ENCODE measurements at places on chromosomes 5 and 9.

GRCh38 chr5:131171276-131171810 lies 599 bp downstream of the LYRM7 start:
- no peak for DNase-seq

GRCh38 chr9:135343837-135344522 lies 135.6 kb upstream of the PPP1R26 start:
- no peak for DNase-seq

DNA sequence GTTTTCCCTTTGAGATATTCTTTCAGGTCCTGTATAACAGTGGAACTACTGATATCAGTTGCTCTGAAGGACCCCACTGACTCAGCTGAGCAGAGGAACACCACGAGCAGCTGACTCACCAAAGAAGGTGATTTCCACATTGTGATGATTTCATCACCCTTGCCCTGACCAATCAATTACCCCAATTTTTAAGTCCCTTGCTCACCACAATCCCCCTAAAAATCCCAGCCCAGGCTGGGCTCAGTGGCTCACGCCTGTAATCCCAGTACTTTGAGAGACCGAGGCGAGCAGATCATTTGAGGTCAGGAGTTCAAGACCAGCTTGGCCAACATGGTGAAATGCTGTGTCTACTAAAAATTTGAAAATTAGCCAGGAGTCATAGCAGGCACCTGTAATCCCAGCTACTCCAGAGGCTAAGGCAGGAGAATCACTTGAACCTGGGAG lies 125.3 kb upstream of the ABCA1 start:
- no peak for DNase-seq

GRCh38 chr9:129319076-129319937 lies 141.2 kb upstream of the IER5L start:
- no peak for DNase-seq

GRCh38 chr5:74608736-74609601 lies 31.6 kb downstream of the ENC1 start:
- DNase-seq: no peak

DNA sequence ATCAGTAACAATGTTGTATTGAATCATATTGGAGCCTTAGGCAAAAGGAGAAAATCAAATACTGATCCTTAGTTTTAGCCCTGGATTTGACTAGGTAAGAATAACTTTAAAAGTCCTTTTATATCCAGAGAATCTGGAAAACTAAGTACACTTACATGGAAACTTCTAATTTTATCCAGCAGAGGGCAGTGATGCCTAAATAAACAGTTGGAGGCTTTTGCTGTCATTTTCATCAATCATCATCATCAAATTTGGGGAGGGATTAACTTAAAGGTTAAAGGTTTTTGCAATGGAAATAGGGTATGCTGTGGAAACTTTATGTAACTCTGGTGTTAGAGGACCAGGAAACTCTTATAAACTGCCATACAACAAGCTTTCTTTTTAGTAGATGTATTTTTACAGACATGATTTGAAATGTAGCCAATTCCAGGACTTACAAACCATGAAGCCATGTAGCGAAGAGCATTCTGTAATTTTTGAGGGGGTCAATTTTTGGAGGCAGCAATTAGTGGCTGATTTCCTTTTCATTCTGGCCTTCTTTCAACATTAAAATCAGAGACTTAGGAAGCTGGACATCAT lies 112.7 kb downstream of the OSTF1 start:
- DNase-seq: no peak

GRCh38 chr5:158917731-158918130 lies 182.0 kb downstream of the EBF1 start:
- DNase-seq: no peak

GRCh38 chr9:114856942-114857315 lies 51.1 kb upstream of the TNFSF15 start:
- no peak for DNase-seq

DNA sequence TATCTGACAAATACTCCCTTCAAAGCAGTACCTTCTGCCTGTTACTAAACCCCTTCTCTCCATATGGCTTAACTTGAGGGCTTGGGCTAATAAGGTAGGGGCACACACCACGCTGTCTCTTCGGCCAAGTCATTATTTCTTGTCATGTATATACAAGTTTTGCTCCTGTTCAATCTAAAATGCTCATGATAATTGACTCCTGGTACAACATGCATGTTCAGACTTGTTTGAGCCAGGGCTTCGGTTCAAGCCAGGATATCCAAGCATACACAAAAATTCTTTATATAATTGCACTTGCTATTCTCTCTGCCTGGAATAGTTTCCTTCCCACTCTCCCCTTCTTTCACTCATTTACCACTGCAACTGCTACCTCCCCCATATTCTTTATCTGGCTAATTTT lies 756.0 kb upstream of the C9orf72 start:
- no peak for DNase-seq

GRCh38 chr5:112668016-112668415 lies 69.7 kb upstream of the APC start:
- DNase-seq: no peak

DNA sequence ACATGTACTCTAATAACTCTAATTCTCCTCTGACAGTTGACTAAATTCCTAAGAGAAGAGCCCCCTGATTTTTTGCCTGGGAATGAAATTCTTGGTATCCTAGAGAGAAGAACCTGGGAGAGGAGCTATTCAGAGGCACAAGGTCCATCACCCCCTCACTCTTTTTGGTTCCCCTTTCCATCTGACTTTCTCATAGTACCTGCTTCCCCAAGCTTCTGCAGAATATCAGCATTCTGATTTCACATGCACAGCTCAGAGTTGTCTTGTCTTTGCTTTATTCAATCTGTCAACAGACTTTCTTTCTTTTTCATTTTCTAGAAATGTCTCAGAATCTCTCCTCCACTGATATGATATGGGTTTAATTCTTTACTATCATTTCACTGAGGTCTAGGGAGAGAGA lies 141.5 kb upstream of the FBXL17 start:
- no peak for DNase-seq

DNA sequence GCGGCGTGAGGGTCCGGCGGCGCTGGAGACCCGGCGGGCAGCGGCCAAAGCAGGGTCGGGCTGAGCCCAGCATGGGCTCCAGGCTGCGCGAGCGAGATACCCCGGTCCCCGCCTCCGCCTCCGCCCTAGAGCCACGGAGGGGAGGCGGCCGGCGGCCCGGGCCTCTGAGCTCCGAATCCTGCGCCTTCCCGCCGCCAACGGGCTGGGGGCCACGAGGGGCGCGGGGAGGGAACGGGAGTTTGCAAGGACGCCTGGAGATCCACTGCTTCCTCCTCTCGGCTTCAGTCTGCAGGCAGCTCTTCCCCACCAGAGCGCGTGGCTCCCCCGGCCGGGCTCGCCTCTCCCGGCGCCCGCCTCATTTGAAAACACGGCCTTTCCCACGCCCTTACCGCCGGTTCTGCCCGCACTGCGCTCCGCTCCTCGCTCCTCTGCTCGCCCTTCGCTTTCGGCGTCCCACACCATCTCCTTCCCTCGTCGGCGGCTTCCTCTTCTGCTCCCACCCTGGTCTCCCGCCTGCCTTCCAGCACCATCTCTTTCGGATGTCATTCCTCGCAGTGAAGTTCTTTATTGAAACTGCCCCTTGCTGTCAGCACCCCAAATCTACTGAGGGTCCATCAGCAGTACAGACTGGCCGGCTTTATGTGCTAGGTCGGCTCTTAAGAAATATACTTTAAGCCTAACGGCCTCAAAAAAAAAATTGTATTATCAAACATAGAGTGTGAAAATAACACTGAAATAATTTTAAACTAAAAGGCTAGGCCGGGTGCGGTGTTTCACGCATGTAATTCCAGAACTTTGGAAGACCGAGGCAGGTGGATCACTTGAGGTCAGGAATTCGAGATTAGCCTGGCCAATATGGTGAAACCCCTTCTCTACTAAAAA lies 105.0 kb upstream of the FAM120A start:
- DNase-seq: no peak

- no peak for DNase-seq
Observed at GRCh38 chr5:148002451-148002850, 61.3 kb upstream of the SPINK5 start.

GRCh38 chr9:127033789-127034188 lies 88.6 kb downstream of the ANGPTL2 start:
- DNase-seq: no peak

- DNase-seq: no peak
Observed at GRCh38 chr5:110032376-110032775, 342.6 kb downstream of the MAN2A1 start.

DNA sequence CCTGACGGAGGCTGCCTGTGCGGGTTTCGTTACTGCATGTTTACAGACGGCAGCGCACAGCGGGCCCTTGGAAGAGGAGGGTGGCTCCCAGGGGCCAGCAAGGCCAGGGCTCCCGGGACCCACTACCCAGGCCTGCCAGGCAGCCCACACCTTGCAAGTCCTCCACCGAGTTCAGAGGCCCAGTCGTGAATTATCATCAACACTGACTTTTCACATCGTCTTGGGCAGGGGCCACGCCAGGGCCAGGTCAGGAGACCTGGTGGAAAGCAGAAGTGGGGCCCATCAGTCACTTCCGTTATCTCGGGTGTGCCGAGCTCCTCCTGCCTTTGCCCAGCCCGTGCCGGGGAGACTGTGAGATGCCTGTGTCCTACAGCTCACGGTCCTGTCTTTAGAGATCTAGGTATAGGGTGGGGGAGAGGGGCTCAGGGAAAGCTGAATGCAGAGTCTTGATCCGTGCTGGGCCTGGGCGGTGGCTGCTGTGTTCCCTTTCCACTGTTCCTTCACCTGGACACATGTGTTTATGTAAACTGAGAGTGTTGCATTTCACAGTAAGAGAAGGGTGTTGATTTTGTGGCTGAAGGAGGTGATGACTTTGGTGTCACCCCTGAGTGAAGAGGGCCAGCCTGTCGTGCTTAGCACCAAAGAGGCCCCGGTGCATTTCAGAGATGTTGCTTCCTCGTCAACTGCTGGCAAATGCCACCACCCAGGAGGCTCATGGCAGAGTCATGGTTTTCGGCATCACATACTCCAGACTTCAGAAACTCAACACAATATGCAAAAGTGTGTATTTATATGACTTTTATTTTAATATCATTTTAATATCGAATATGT lies 175.2 kb downstream of the GAPVD1 start:
- DNase-seq: no peak

DNA sequence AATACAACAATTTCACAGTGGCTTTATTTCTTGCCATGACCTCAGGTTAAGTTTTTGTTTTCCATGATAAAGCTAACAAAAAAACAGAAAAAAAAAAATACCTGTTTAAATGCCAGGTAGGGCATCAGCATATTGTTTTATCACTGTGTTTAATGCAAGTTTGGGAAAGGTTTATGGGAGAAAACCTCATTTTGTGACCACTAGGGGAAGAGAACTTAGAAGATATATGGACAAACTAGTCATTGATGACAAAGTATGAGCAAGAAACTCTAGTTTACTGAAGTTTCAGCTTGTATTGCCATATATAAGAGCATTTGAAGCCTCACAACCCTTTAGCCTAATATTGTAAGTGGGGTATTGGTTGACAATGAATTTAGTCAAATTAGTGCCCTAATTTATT lies 1431.4 kb upstream of the CDH18 start:
- no peak for DNase-seq
